GM10248 (cell line): ENCODE measurements at places on chromosomes 7 and 10.

DNA sequence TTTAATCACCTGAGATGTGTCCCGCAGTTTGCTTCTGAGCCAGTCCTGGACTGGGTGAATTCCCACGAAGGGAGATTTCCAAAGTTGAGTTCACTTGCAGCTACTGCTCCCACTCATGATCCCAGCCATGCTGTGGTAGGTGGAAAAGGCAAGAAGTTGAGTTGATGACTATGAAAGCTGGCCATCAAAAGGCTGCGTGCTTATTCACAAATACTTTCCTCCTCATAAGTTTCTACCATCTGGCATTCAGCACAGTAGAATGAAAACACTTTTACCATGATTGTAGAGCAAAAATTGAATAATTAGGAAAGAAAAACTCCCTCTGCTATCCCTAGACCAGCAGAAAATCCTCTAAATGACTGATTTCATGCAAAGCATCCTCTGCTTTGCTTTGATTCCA, 281.8 kb downstream of the INHBA start:
- no peak for DNase-seq

GRCh38 chr7:31763548-31763947, 76.5 kb downstream of the PPP1R17 start:
- no peak for DNase-seq

DNA sequence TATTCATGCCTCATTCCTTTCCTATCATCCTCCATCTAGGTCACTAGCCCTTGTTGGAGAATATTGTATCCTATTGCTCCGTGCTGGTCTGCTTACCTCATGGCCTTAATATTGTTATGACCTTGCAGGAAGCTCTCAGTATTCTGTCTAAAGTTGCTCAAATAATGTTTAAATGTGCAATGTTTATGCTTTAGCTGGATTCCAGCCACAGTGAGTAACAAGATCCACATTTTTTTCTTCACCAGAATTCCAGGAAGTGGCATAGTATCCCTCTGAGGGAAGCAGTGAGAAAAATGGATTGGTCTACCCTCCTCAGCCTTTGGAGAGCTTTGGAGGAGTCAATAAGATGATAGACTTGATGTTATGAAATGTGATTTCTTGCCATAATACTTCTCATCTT, 402.6 kb downstream of the NRG3 start:
- no peak for DNase-seq

DNA sequence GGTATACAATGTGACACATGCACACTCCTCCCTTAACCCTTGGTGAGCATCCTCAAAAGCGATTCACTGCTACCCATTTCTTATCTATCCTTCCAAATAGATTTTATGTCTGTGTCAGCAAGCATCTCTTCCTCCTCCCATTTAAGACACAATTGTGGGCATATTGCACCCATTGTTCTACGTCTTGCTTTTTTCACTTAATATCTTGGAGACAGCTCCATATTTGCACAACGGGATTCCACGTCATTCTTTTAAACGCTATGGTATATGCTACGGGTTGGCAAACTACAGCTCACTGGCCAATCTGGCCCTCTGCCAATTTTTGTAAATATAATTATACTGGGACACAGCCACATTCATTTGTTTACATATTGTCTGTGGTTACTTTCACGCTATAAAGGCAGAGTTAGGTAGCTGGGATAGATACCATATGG, 88.6 kb downstream of the RNF216 start:
- no peak for DNase-seq

DNA sequence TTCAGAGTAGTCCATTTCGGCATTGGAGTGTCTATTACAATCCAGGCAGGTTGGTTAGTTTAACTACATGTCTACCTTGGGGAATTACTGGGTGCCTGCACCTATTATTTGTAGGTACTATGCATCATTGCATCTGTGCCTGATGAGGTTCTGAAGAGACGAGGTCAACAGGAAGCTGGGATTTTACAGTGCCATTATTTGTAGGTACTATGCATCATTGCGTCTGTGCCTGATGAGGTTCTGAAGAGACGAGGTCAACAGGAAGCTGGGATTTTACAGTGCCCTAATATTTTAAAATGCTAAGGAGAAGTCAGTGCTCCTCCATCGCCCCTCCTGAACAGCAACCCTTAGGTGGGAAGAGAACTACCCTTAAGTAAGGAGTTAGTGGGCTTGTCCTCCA, 41.7 kb downstream of the NPY start:
- no peak for DNase-seq

GRCh38 chr10:60099998-60100747, 193.8 kb upstream of the CCDC6 start:
- DNase-seq: peak; percentile 24

DNA sequence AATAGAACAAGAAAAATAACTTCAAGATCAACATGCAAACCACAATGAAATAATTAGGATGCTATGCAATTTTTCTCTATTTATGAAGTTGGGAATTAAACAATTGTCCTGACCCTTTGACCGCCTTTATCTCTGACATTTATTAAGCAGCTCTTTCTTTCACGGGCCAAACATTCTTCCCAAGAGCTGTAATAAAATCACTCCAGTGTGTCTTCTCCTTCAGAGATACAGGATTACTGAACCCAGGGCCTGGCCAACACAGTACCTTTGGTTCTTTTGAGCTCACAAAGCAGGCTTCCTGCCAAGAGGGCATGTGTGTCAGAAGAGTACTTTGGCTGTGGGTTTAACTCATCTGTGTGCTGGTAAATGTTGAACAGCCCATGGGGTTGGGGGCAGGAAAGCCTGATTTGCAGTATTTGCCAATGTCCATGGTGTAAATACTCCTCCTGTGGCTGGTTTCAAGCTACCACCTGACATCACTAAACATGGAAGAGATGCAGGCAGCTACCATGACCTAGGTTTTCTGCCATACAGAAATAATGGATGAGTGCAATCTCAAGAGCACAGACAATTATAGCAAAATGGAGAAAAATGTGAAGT, 121.7 kb downstream of the FANK1 start:
- DNase-seq: no peak

DNA sequence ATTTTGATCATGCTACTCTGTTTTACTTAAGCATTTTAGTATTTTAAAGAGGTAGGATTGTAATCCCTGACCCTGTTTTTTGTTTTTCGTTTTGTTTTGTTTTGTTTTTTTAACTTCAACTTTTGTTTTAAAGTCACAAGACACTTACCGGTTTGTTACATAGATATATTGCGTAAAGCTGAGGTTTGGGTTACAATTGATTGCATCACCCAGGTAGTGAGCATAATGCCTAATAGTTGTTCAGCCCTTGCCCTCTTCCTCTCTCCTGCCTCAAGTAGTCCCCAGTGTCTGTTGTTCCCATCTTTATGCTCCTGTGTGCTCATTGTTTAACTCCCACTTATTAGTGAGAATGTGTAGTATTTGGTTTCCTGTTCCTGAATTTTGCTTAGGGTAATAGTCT, 93.1 kb upstream of the TEX47 start:
- DNase-seq: no peak
